Breast epithelium (tissue), 4 donors: ENCODE measurements at places on chromosomes 1 and 21. TPM values are rescaled to one million over a fixed set of nuclear protein-coding genes. Genes with fewer than 3 reads are reported as not detected.

- no peak for DNase-seq
Measured at GRCh38 chr1:234934611-234935033, 194.0 kb downstream of the TOMM20 start.

The RNF11 gene
- total RNA-seq, result 96.0 TPM

The TMEM167B gene
- total RNA-seq, result 32.6 TPM

GRCh38 chr1:201539561-201540431 is 869 bp downstream of the NAV1 start:
- peak; percentile 46 for DNase-seq

DNA sequence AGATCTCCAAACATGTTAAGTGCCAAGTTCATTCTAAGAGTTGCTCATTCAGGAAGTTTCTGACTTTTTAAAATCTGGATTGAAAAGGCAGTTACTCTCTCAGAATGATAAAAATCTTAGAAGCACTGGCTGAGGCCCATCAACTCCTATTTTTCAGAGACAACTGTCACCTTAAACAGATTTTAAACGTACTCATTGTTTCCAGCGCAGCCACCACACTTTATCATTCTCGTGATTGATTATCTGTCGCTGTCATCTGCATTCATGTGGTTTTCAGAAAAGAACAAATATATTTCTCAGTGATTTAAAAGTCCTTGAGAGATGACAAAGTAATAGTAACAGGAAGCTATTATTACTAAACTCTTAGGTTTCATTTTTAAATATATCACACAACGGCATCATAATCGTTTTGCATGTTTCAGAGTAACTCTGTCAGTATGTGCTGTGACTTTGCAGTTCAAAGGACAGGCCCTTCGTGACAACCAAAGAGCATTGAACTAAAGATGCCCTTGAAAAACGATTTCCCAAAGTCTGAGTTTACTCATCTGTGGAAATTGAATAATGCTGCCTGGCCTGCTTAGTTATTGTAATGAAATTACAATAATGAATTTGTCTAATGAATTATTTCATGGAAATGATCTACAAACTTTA is 14.9 kb upstream of the KCNK1 start:
- no peak for DNase-seq

- DNase-seq, result no peak
Measured at GRCh38 chr21:39088831-39089380, 94.3 kb downstream of the PSMG1 start.

The OR14A2 gene
- not detected for total RNA-seq

DNA sequence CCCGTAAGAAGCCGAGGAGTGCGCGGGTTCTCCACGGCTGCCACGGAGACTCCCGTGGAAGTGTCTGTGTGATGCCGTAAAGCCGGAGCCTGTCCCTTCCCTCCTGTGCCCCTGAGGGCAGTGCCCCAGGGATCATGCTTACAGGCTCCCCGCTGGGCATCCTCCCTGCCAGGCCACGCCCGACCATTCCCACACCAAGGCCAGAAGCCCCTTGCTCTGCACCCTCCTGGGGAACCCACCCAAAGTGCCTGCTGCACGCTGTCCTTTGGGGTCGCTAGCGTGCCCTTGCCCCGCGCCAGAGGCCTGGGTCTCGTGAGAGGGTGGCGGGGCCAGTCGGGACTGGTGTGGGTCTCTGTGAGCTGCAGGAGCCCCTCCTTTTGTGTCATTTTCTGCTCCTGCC is 228.5 kb upstream of the C1orf174 start:
- DNase-seq, result no peak

- DNase-seq, result no peak
Measured at GRCh38 chr1:100794748-100795645, 75.5 kb downstream of the VCAM1 start.

- DNase-seq, result no peak
Measured at GRCh38 chr1:101290119-101290921, 53.5 kb downstream of the S1PR1 start.

GRCh38 chr1:152188673-152189591 is 29.9 kb upstream of the RPTN start:
- DNase-seq, result peak; percentile 83

The PLPPR4 gene
- total RNA-seq, result 2.3 TPM

DNA sequence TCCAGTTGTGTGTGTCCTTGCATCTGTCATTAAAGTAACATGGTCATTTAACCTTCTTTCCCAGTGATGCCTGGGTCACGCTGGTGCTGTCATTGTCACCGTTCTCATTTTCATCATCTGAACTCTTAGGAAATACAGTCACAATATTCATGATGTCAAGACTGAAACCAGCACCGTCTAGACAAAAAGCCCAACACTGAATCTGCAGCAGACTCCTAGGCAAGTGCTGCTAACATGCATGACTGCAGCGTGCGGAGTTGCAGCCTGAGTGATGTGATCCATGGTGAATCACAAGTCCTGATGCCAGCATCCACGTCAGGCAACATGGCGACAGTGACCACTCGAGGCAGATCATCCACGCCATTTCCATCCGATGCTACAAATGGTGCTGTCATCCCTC is 37.6 kb downstream of the MRPL37 start:
- no peak for DNase-seq

- DNase-seq, result no peak
Measured at GRCh38 chr1:228148196-228148861, 1.4 kb upstream of the GJC2 start.

The RIMKLA gene
- total RNA-seq, result 0.73 TPM

GRCh38 chr1:116111524-116112021 is 374 bp downstream of the MAB21L3 start:
- no peak for DNase-seq

The WDR64 gene
- not detected for total RNA-seq

DNA sequence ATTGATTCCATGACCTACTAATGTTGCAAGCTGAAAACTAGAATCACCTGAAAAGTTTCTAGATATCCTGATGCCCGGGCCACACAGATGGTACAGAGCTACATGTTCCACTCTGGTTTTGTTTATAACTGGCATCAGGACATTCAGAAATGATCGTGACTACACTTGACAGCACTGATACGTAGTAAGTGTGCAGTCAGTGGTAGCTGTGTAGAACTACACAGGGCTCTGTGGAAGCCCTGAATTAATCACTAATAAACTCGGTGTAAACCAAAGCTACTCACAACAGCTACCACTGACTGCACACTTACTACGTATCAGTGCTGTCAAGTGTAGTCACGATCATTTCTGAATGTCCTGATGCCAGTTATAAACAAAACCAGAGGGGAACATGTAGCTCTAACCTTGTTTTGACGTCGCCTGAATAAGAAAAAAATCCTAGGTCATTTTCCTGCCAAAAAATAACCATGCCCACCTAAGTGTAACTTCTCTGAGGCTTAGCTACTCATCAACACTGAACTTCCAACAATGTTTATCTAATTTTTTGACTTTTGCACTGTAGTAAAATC is 149.7 kb downstream of the TGFBR3 start:
- no peak for DNase-seq

The VPS13D gene
- 115 TPM for total RNA-seq

The OR2L2 gene
- not detected for total RNA-seq

GRCh38 chr1:204041803-204042505 is 31.0 kb upstream of the SOX13 start:
- no peak for DNase-seq

- DNase-seq, result no peak
Measured at GRCh38 chr1:58850636-58851035, 66.8 kb upstream of the JUN start.

The SLC26A9 gene
- total RNA-seq, result not detected

The CASZ1 gene
- total RNA-seq, result 32.4 TPM

The FCRL5 gene
- total RNA-seq, result 5.2 TPM

GRCh38 chr1:185425163-185425562 is 108.1 kb upstream of the IVNS1ABP start:
- no peak for DNase-seq

The UTS2 gene
- total RNA-seq, result not detected

- no peak for DNase-seq
Measured at GRCh38 chr21:37232274-37233018, 34.7 kb downstream of the VPS26C start.

DNA sequence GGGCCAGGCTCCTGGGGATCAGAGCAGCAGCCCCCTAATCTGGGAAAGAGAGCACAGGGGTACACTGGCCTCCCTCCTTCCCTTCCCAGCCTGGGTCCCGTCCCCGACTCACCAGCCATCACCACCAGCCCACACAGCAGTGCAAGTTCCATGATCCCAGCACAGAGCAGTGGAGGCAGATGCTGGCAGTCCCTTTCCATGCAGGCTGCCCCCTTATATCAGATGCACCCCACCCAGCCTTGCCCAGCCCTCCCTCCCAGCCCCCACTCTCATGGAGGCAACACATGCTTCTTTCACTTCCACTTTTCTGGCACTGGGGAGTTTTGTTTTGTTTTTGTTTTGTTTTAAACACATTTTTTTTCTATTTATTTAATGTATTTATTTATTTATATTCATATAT is at the start of gene PLA2G2D:
PLA2G2D (minus strand) TSS at position 190 of the 400 bp plus-strand sequence; CDS start at position 152, 38 bp downstream.
- DNase-seq, result no peak

GRCh38 chr1:52913537-52913936 is 8.0 kb downstream of the ECHDC2 start:
- DNase-seq, result no peak

DNA sequence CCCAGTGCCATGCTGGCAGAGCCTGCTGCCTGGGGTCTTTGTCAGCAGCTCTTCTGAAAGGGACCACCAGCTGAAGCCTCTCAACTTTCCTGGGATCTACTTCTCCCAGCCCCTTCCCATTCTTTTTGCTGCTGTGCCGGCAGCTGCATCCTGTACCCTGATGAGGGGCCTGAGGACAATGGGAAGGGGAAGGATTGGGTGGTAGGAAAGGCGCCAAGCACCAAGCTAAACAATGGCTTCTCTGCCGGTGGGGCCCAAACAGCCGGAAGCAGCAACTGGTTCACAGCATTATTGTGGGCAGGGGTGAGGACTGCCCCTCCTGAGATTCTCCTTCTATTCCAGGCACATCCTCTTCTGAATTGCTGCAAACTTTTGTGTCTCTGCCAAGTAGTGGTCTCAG is 5.0 kb upstream of the EFCAB14 start:
- DNase-seq, result no peak

The TSSK3 gene
- total RNA-seq, result 3.9 TPM

- DNase-seq, result no peak
Measured at GRCh38 chr1:203776636-203777035, 11.7 kb downstream of the LAX1 start.

The OR2AK2 gene
- total RNA-seq, result 0.44 TPM

The HIVEP3 gene
- total RNA-seq, result 9.2 TPM

DNA sequence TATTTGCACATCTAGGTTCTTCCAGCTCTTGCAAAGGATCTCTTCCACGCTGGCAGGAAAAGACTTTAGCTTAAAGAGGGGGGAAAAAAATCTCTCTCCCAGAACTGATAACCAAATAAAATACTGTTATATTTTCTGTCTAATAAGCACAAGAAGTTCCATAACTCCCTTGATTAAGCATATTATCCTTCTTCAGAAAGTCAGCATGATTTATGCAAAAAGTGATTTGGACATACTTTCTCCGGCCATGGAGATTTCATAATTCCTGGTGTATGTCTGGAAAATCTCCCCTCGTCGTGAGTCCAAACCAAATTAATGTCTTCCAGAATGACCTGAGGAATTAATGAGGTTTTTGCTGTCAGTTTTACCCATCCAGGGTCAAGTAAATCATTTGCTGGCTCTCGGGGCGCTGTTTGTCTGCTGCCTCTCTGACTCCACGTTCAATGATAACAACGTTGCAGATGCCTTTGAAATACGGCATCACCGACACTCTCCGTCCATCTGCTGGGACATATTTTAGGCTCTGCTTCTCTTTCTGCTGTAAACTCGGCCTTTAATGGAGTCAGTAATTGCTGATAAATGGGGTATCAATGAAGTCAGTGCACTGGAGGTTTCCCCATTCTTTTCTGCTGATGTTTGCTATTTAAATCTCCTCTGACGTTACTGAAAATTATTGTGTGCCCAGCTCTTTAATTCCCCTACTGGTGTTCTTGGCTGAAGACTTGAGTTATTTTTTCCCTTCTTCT is 112.9 kb downstream of the HLX start:
- no peak for DNase-seq

The OR2L3 gene
- 0.15 TPM for total RNA-seq

DNA sequence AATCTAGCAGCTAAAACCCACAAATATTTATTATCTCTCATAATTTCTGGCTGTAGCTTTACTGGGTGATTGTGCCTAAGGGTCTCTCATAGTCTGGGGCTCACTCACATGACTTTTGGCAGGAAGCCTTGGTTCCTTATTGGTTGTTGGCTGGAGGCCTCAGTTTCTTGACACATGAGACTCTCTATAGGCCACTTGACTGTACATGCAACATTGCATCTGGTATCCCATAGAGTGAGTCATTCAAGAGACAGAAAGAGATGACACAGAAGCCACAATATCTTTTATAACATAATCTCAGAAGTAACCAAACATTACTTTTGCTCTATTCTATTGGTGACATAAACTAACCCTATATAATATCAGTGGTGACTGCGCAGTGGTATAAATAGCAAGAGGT is 128.5 kb upstream of the HNRNPU start:
- DNase-seq, result no peak

- no peak for DNase-seq
Measured at GRCh38 chr1:116020668-116021272, 44.5 kb downstream of the SLC22A15 start.

The SPRR1A gene
- not detected for total RNA-seq

- no peak for DNase-seq
Measured at GRCh38 chr1:217336724-217337123, 294.2 kb downstream of the GPATCH2 start.

DNA sequence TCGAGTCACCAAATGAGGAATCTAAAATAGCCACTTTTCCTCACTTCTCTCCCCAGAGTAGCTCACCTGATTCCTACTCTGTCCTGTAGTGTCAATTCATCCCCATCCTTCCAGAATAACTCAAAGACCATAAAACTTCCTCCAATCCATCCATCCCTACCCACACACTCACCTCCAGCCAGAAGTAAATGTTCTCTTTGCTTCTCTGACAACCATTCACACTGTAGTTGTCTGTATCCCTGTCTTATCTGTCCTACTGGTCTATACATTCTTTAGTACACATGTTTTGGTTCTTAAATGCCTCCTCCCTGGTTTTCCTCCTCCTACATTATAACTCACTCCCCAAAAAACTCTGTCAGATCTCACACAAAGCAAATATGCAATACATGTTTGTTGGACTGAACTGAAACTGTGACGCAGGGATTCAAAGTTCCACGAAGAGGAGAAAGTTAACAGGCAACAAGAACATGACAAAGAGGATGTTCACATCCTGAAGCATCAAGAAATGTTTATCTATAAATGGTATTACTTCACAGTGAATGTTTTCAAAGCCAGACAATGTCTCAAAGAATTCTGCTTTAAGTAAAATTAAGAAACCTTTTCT is 11.0 kb downstream of the TP53BP2 start:
- no peak for DNase-seq
